ENCODE measurements at places on chromosomes 5 and 9.

DNA sequence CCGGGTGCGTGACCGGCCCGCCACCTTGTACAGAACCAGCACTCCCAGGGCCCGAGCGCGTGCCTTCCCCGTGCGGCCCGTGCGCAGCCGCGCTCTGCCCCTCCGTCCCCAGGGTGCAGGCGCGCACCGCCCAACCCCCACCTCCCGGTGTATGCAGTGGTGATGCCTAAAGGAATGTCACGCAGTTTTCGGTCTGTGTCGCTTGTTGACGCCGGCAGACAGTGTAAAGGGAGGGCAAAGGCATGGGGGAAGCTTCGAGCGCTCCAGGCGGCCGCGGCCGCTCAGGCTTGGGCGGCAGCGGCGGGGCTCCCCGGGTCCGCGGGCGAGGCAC is 1.3 kb downstream of the LRRC26 start:
- DNase-seq, result no peak

GRCh38 chr5:100842080-100842479 is 61.0 kb downstream of the ST8SIA4 start:
- DNase-seq, result no peak

- DNase-seq, result no peak
These were observed 28.4 kb upstream of the TIFAB start for GRCh38 chr5:135480511-135480910.

GRCh38 chr5:69265931-69266330 is 31.2 kb downstream of the CDK7 start:
- DNase-seq, result no peak

DNA sequence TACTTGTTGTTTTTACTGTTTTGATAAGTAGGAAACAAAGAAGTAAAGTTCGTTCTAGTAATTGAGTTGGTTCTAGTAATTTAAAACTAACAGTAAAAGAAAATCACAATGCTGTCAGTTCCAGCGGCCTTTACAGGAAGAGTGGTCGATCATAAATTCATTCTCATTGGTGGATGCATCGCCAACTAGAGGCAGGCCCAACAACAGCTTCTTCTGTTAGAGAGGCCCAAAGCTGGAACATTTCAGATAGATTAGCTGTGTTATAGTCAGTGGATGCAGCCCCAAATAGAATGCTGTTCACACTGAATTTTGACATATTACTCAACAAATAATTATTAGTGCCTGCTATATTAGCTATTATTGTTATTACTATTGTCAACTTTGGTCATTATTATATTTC is 80.8 kb downstream of the ARRDC3 start:
- no peak for DNase-seq

DNA sequence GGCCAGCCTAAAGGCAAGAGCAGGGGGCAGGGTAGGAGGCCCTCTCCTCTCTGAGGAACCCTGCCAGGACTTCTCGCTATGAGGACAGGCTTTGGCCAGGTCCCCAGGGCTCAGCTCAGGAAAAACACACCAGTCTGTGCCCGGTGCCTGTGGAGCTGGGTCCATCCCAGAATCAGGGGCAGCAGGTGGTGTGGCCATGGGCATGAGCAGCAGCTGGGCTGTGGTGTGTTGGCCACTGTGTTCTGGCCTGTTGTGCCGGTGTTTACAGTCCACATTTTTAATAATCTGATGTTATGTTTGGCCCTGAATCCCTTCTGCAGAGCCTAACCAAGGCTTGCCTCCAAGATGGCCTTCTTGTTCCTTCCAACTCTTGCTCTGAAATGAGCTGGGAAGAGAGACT is 77.0 kb downstream of the FGF18 start:
- DNase-seq, result no peak

DNA sequence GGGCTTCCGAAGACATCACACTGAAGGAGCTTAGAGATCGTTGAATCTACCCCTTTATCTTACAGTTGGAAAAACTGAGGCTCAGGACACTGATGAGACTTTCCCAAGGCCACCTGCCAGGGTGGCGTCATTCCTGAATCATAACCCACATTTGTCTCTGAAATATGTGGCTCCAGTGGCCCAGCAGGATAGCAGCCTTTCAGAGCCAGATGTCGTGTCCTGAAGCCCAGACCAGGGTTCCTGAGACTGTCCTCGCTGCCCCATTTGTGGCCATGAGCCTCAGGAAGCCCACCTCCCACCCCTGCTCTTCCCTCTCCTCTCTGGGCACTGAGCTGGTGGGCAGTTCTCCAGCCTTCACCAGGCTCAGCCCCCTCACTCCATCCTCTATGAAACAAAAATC is 2.4 kb downstream of the HMCN2 start:
- DNase-seq, result no peak

GRCh38 chr9:25003686-25004085 is 458.0 kb upstream of the IZUMO3 start:
- DNase-seq, result no peak

GRCh38 chr5:147636729-147636984 is 126.8 kb upstream of the DPYSL3 start:
- no peak for DNase-seq

DNA sequence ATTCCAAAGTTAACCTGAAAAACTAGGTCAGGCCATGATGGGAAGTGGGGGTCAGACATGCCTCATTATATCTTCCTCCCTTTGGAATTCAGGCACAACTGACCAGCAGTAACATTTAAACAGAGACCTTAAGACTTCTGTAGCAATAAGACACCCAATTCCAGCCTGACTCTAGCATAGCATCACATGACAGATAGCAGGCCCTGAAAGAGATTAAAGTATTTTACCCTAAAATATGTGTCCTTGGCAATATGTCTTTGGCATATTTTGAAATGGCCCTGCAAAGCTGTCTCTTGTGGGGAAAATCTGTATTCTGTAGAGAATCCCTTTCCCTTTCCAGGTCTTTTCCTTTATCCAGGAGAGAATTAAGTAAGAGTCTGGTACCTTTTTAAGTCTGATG is 34.3 kb downstream of the S1PR3 start:
- DNase-seq, result no peak

- DNase-seq, result no peak
These were observed 395.8 kb downstream of the KDM4C start for GRCh38 chr9:7153566-7153965.

DNA sequence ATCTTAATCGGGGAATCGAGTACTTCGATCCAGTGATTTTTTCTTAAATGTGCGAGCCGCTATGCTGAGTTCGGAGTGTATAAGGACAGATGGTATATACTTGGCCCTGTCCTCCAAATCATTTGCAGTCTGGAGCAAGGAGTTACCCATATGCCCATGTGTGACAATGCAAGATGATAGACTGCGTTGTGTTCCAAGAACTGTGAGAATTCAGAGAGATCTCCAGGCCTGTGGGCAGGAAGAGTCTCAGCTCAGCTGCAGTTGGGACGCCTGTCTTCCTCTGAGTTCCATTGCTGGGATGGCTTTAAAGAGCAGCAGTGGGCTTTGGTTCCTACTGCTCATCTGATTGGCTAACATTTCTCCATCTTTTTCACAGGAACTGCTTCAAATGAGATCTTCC is 106.6 kb downstream of the ADAMTS16 start:
- DNase-seq, result no peak

DNA sequence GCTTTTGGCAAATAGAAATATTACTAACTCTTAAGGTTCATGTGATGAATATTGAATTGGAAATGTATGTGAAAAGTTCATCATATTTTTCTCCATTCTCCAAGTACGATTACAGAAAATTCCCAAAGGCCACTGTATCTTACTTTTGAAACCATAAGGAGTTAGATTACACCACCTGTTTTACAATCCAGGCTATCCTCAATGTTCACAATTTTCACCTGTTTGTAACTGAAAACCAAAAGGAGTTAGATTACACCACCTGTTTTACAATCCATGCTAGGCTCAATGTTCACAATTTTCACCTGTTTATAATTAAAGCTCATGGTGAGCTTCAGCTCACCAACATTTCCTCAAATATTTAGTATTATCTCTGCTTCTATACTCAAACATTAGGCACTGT is 188.0 kb downstream of the HCN1 start:
- DNase-seq, result no peak

- no peak for DNase-seq
These were observed 472.0 kb upstream of the WWC1 start for GRCh38 chr5:167819406-167819805.

GRCh38 chr9:34386656-34387055 is 10.0 kb upstream of the MYORG start:
- DNase-seq, result no peak

DNA sequence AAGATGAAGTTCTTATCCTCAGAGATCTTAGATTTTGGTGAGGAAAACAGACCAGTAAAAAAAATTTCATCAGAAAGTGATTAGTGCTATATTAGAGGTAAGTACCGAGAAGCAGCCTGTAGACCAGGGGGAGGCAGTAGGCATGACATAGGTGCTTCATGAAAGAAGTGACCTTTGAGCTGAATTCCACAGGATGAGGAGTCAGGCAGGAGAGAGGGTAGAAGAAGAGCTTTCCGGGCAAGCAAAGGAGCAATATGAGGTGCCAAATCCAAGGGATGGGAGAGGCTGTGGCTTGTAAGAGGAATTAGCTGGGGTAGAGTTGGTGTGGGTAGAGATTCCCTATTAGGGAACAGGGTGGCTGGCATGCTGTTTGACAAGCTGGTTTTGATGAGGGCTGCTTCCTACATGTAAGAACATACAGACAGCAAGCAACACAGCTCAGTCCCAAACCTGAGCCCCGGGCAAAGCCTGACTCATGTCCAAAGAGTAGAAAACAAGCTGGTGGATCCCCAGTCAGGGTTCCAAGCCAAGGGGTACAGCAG is 48.4 kb upstream of the PWWP2A start:
- no peak for DNase-seq

DNA sequence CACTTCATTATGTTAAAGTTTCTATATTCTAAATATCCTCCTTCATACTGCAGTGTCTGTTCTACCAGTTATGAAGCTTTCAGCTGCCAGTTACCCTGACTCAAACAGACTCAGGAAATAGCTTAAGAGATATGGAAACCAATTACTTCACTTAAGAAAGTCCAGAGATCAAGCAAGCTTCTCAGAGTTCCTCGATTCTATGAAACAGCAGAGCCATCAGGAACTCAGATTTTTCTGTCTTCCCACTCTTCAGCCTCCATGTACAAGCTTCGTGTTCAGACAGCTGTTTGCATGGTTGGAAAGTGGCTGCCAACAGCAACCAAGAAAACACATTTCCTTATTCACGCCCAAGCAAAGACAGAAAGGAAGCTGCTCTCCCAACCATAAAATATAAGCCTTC is 216.1 kb downstream of the ACTL7B start:
- DNase-seq, result no peak

- no peak for DNase-seq
These were observed 46.3 kb downstream of the MAP1B start for GRCh38 chr5:72153551-72153950.

DNA sequence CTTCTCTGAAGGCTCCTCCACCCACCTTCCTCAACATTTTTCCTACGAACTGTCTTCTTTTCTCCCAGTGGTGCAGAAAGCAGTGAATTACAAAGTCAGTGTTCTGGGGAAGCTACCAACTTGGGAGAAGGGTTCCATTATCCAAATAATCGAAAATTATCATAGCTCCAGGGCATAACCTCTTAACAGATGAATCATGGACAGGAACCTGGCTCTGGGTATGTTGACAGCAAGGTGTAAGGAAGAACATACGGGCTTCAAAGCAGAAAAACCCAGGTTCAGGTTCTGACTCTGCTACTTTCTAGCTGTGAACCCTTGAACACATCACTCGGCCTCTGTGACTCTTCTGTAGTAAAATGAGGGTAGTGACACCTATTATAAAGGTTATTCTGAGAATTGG is 351.3 kb downstream of the ENC1 start:
- no peak for DNase-seq

DNA sequence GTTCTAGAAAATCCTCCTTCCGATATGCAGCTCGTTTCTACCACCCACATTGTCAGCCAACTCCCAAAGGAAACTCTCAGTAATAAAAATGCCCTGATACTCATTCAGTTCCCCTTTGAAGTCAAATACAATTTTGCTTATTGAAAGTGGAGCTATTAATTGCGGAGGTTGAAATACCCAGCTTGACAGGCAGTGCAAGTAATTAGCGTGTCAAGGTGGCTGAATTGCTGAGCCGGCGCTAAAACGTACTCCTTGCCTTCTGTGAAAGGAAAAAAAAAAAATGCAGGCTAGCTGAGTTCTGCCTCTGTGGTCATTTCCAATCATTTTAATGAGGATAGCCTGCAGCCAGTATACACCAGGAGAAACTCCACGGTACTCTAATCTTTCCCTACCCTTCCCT is 165.5 kb downstream of the RORB start:
- DNase-seq, result no peak

- peak; percentile 23 for DNase-seq
These were observed 97.2 kb downstream of the INVS start for GRCh38 chr9:100196215-100196614.

- DNase-seq, result peak; percentile 49
These were observed 67.5 kb downstream of the FANCC start for GRCh38 chr9:95249986-95250385.

DNA sequence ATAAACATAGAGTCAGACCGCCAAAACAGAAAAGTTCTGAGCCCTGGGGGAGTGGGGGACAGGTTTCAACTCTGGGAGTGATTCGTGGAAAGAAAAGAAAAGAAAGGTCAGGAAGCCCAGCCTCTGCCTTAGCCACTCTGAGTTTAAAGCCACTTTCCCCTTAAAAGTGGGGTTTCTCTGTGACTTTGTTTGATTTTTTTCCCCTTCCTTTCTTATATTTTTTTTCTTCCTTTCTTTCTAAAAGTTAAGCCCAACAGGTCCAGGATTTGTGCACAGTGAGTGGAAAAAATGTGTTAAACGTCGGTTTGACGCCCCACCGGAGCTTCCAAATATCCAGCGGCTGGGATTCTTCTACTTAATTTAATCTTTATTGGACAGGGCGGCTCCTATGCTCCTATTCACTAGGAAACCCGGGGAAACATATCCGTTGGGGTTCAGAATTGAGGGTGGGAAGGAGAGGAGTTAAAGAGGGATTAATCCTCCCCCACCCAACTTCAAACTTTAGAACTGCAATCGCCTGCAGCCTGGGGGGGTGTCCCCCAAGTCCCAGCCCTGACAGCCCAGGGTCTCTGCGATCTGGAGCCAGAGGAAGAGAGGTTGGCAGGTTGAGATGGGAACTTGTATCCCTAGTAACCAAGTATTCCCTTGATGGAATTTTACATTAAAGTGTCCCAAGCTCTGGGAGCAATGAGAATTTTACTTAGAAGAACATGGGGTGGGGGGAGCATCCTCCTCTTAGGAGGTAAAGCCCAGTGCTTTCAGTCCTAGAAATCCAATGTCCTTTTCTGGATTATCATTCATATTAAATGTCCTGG is 6.3 kb downstream of the NR2F1-AS1 start:
- DNase-seq, result no peak

GRCh38 chr9:23739753-23740152 is 86.3 kb downstream of the ELAVL2 start:
- DNase-seq, result no peak

GRCh38 chr9:86098824-86099700 is at the start of gene GOLM1:
TSS of gene GOLM1 (minus strand) at chr9:86099558. CDS start at chr9:86079320, 20,238 bp downstream.
- DNase-seq, result peak; percentile 88
